Activated T-cell treated with anti-CD3 and anti-CD28 coated beads, Interleukin-2, amount 50 U/mL, for 4 hours (primary cell): ENCODE measurements at places on chromosomes 6 and 20. TPM values are rescaled to one million over a fixed set of nuclear protein-coding genes. Genes with fewer than 3 reads are reported as not detected.

CDSN gene
- not detected for total RNA-seq

DNA sequence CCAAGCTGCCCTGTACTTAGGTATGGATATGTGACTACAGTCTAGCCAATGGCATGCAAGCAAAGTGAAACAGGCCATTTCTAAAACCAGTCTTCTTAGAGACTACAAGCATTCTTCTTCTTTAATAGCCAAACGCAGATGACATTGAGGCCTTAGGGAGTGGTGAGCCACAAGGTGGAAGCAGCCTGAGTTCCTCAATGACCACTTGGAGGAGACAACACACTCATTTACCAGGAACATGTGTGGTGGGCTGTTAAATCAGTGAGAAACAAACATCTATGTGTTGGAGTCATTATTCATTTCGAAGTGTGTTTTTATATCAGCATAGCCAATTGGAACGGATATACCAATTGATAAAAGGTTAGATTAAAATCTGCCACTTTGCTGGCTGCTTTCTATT lies 122.0 kb downstream of the GFRAL start:
- DNase-seq = no peak

LMBRD1 gene
- total RNA-seq = 10.6 TPM

RIPK1 gene
- total RNA-seq = 17.4 TPM

TENT5A gene
- 1.3 TPM for total RNA-seq

- no peak for DNase-seq
These were observed 2.0 kb upstream of the COL10A1 start for GRCh38 chr6:116127771-116128493.

- no peak for DNase-seq
These were observed 28.0 kb downstream of the TMC2 start for GRCh38 chr20:2564406-2564805.

DNA sequence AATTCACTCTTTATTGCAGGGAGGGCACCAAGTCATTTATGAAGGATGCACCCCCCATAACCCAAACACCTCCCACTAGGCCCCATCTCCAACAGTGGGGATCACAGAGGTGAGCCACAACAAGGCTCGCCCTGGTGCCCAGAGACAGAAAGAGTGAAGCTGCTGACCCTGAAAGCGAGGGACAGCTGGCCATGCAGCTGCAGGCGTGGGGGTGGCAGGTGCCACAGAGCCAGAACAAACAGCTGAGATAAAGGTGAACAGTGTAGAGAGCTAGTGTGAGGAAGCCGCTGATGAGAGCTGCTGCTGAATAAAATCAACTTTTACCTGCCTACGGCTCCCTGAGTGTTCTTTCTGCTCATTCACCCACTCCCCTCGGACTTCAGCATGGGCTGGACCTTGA lies 18.8 kb upstream of the RGS17 start:
- no peak for DNase-seq

- DNase-seq = peak; percentile 54
These were observed 512 bp downstream of the TAP1 start for GRCh38 chr6:32852844-32853540.

DNA sequence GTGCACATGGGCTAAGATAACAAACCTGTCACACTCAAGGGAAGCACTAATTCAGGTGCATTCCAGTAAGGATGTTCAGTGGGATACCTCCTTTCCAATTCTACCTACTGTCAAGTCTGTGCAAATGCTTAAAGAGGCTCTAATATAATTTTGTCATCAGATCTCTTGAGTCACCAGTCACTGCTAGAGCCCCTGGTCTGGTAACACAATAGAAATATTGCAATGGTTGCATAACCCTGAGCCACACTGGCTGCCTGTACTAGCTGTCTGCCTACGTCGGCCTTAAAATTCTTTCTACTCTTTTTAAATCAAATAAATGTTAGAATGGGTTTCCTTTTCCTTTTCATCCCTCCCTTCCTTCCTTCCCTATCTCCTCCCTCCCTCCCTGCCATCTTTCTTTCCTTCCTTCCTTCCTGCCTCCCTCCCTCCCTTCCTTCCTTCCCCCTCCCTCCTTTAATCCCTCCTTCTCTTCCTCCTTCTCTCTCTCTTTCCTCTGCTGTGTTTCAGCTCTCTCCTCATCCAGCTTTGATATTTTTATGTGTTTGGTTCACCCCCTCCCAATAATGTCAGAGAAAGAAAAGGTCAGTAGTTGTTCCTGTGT lies 28.1 kb upstream of the OLIG3 start:
- DNase-seq = no peak

- DNase-seq = no peak
These were observed at the start of gene METTL24 for GRCh38 chr6:110357664-110358552. TSS of gene METTL24 (minus strand) at chr6:110358349. CDS start at chr6:110358272, 77 bp downstream.

SEL1L2 gene
- not detected for total RNA-seq

TRIM10 gene
- total RNA-seq = not detected

DNA sequence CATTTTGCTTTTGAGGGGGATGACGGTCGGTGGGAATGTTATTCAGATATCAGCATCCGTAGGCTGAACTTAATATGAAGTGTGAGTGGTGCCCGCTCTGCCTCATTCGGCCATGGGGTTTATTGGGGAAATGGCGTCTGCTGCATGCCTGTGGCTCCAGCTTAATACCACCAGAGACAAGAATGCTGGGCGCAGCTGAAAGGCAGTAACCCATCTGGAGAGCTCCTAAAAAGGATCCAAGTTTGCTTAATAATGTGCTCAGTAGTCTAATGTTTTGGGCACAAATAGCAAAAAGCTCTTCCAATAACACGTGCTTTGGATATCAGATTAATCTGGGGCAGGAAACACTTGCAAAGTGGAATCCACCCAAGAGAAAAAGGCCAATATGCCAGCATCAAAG lies 273.0 kb upstream of the TAB2 start:
- DNase-seq = no peak

DNA sequence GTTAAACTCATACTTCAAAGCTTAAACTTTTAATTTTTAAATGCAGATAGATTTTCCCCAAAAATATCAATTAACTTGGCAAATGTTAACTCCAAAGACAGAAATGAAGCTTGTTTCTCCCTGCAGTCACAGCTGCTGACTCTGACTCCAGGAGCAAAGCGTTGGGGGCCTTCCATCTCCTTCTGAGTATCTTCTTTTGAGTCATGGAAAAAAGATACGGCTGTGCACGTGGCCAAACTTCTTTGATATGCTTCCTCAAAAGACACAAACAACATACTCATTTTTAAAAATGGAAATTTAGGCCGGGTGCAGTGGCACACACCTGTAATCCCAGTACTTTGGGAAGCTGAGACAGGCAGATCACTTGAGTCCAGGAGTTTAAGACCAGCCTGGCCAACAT lies 28.3 kb downstream of the KIF16B start:
- no peak for DNase-seq

SLC26A8 gene
- total RNA-seq = not detected

DPPA5 gene
- total RNA-seq = not detected

- no peak for DNase-seq
These were observed 36.3 kb downstream of the L3MBTL3 start for GRCh38 chr6:130054725-130055124.

ENPP1 gene
- total RNA-seq = 0.32 TPM

PBOV1 gene
- not detected for total RNA-seq

DNA sequence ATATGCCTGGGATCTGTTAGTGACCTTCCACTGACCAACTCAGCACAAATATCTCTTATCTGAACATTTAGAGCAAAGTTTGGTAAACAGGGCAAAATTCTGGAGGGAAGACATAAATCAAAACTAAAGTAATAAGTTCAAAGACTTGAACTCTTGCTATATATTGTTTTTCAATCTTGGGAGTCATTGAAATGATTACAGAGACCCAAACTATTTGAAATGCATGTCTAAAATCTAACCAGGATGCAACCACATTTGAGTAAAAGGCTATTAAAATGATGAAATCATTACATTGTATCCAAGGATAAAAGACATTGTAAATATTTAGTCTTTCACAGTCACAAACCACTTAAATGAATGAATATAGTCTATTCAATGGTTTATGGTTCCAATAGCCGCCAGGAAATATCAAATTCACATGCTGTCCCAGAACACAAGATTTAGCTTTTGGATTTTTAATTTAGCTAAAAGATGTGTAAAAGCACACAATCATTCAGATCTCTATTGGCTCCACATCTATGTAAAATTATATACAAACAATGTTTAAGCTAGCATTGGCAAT lies 256.6 kb upstream of the EPHA7 start:
- no peak for DNase-seq

DNA sequence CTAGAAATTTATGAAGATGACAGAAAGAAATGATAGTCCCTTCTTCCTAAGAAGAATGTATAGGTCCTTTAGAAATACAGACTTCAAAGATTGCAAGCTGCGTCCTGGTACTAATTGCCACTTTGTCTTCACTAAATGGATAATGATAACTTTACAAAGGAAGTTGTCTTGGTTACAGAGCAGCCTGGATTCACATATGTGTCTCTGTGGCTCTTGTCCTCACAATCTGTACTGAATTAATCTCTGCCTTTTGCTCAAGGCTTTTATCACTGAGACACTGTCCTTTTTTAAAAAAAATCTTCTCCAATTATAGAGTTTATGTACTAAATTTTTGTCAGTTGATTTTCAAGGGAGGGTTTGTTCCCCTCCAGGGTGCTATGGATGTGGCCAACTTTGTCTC lies 17.5 kb upstream of the MRAP2 start:
- DNase-seq = no peak

GRCh38 chr6:27144740-27145079 lies 102.8 kb upstream of the PRSS16 start:
- no peak for DNase-seq

GRCh38 chr20:47796971-47797370 lies 11.7 kb upstream of the SULF2 start:
- DNase-seq = no peak

GRCh38 chr6:11681770-11682169 lies 96.8 kb downstream of the ADTRP start:
- no peak for DNase-seq

POM121L2 gene
- not detected for total RNA-seq

RSPO3 gene
- total RNA-seq = not detected

- DNase-seq = no peak
These were observed 149.6 kb upstream of the KCNK16 start for GRCh38 chr6:39471954-39472659.

- DNase-seq = no peak
These were observed 414.4 kb upstream of the MMS22L start for GRCh38 chr6:97697456-97697855.

- DNase-seq = peak; percentile 93
These were observed at the start of gene MAP1LC3A for GRCh38 chr20:34558320-34559218. TSS of gene MAP1LC3A (plus strand) at chr20:34558718. CDS start at chr20:34558869, 151 bp downstream.

DNA sequence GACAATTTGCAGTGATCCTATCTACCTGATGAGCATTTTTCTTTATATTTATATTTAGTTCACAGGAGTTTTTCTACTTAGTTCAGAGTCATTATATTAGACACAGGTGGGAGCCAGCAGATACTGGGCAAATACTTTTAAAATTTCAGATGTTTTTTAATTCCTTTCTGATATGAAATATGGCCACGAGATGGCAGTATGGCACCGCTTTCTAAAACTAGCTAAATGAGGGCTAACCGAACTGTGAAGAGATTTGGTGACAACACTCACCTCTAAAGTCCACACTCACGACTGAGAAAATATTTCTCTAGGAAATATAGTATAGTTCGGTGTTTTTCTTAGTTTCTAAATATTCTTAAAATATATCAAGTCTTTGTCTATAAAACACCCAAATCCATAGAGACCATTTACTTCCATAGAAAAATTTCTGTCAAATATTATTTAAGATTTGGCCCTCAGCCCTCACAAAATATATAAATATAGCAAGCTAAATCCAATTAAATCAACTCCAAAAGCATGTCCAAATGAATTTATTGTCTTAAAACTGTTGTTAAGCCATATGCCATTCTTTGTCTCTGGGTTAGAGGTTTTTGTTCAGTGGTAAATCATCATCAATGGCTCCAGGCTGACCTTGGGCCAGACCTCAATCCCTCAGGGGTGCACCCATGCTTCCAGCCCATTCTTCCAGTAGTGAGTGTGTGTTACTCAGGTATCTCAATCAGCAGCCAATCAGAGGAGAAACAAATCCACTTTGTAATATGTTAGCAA lies 63.6 kb downstream of the HUS1B start:
- peak; percentile 63 for DNase-seq

BMP2 gene
- not detected for total RNA-seq

DNA sequence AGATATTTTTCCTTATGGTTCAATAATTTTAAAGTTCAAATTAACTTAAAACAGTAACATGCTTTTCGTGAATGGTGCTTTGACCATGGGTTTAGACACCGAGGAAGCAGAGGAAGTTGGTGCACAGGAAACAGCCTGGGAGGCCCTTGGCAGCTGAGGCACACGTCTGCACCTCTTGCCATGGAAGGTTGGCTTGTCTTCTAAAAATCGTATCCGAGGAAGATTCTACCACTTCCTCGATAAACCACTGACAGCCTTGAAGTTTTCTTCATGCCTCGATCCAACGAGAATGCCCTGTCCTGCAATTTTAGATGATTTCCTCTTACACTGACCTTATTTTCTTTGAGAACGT lies 12.2 kb downstream of the DLL1 start:
- DNase-seq = no peak
